ENCODE measurements at places on chromosomes 13 and 19.
A peak's percentile ranks its signal among the peaks of the same experiment; 100 is the strongest.

DNA sequence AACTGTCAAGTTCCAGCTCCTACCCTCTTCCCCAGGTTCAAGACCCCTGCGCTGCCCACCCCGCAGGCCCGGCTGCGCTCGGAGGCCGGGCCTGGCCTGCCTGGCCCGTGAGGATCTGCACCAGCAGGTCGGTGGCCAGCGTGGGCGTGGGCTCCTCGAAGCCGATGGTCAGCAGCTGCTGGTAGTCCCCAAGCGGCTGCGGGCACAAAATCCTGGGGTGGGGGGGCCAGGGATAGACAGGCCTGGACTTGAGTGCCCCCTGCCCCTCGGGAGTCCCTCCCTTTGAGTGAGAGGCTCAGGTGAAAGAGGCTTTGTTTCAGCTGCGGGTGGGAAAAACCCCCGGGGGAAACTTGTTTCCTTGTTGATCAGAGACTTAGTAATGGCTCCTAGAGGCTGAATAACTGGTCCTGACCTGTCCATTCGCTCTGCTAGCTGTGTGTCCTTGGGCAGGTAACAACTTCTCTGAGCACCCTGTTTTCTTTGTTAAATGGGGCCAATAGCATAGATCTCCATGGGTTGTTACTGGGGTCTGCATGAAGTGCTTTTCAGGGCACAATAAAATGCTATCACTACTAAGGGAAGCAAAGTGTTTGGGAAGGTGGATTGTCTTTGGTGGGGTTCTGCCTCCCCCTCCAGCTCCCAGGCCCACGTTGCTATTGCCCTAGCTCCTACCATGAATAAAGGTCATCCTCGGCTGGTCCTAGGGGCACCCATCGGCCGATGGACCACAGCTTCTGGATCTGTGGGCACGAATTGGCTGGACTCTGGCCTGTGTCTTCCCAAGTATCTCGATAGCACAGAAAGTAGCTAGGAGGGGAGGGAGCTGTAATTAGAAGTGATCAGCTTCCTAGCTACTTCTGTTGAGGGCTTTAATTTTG lies 3.5 kb downstream of the C19orf67 start:
- DNase-seq: peak; percentile 15

DNA sequence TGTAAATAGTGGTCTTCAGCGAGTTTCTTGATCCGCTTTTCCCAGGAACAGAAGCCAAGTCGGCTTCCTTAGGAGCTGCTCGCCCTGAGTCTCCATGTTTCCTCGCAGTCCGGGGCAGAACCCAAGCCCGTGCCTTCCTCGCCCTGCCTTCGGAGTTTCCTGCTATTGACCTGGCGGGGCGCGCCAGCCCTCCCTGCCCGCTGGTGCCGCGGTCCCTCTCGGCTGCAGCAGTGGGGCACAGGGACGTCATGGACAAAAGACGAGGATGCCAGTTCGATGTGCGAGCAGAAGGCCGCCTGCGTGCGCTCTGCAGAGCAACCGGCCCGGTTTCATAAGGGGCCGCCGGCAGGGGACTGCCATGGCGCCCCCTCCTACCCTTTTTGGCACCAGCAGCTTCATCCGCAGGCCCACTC lies 156.6 kb downstream of the TM9SF2 start:
- peak; percentile 29 for DNase-seq

- DNase-seq: no peak
These were observed 6.9 kb downstream of the CTU1 start for GRCh38 chr19:51101171-51101865.

DNA sequence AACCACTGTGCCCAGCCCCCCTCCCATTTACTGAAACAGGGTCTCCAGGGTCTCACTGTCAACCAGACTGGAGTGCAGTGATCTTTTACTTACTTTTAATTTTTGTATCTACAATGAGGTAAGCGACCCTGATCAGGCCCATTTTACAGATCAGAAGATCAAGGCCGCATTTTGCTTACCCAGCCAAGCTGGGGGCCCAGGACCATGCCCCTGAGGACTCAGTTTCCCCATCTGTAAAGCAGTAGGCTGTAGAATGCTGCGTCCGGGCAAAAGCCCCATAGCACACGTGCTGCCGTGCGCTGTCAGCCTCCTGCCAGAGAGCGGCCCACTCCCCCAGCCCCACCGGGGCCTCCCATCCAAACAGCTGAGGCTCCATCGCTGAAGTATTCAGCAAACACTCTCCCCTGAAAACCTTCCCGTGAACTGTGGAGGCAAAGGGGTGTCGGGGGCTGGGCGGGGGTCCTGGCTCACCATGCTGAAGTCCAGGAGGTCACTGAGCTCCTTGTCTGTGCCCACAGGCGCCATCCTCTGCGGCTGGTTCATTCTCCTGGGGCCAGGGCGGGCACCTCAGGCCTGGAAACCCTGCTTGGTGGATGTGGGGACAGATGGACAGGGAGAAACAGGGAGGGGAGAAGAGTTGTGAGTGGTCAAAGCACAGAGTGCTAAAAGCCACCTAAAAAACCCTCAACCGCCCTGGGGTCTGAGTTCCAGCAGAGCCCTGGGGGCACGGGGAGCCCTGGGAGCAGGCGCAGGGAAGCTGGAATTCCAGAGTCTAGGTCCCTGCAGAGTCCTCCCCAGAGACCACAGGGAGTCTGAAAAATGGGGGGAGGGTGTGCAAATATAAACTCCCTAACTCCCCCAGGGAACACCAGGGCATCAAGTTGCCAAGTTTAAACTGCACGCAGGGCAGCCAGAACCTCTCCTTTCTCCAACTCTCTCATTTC lies 2.4 kb downstream of the TCF3 start:
- no peak for DNase-seq

DNA sequence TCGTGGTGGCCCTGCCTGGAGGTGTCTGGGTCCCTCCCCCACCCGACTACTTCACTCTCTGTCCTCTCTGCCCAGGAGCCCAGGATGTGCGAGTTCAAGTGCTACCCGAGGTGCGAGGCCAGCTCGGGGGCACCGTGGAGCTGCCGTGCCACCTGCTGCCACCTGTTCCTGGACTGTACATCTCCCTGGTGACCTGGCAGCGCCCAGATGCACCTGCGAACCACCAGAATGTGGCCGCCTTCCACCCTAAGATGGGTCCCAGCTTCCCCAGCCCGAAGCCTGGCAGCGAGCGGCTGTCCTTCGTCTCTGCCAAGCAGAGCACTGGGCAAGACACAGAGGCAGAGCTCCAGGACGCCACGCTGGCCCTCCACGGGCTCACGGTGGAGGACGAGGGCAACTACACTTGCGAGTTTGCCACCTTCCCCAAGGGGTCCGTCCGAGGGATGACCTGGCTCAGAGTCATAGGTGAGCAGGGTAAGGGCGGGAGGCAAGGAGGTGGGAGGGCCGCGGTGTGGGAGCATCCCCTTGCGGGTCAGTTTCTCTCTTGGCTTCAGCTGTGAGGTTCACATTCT lies 19.2 kb downstream of the NECTIN2 start:
- DNase-seq: no peak

- DNase-seq: no peak
These were observed 22.5 kb downstream of the CAB39L start for GRCh38 chr13:49421391-49421790.

Measured in posterior cingulate gyrus (tissue), 11 donors.